ENCODE measurements at places on chromosomes 4 and X.

DNA sequence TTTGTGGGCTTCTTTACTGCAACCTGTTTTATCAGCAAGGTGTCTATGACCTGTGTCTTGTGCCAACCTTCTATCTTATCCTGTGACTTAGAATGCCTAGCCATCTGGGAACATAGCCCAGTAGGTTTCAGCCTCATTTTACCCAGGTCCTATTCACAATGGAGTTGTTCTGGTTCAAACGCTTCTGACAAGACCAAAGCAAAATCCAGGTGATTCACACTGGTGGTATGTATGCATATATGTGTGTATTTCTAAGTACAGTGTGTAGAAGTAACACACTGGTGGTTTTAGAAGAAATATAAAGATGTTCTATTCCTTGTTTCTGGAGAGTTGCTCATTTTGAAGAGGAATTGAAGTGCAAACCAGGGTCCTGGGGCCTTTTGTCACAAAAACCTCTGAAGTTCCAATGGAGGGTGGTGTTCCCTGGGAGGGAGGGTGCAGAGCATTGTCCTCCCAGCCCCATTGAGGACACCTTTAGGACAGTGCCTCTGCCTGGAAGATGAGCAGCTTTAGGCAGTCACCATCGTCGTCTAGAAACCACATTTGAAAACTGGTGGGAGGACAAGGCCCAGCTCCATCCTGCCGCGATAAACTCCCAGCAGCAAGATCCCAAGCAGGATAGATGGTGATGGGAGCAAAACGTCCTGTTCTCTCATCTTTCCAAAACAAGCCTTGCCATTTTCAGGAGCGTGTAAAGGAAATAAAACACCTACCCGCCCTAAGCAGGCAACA is 191.4 kb downstream of the TSPAN5 start:
- no peaks in the 10 kb centered on the region for H3K27me3 ChIP-seq
- DNase-seq, result no peak
- no peak overlapping the region for H3K27ac ChIP-seq
- peaks cover 15% of the 10 kb centered on the region for H3K4me1 ChIP-seq

- H3K4me1 ChIP-seq, result no peaks in the 10 kb centered on the region
- H3K36me3 ChIP-seq, result no peaks in the 10 kb centered on the region
- H3K27ac ChIP-seq, result no peak overlapping the region
- no peaks in the 10 kb centered on the region for H3K27me3 ChIP-seq
- DNase-seq, result no peak
Measured at GRCh38 chrX:69010339-69010738, 154.9 kb downstream of the PJA1 start.

GRCh38 chrX:6748595-6748994 is 213.7 kb upstream of the VCX3A start:
- H3K27me3 ChIP-seq, result no peaks in the 10 kb centered on the region
- no peak for DNase-seq
- H3K4me1 ChIP-seq, result peaks cover 4% of the 10 kb centered on the region
- no peak overlapping the region for H3K4me3 ChIP-seq
- H3K27ac ChIP-seq, result no peak overlapping the region
- H3K36me3 ChIP-seq, result no peaks in the 10 kb centered on the region

GRCh38 chr4:82866706-82867385 is 24.1 kb downstream of the SEC31A start:
- no peaks in the 10 kb centered on the region for H3K27me3 ChIP-seq
- H3K4me3 ChIP-seq, result no peak overlapping the region
- H3K36me3 ChIP-seq, result peaks cover 19% of the 10 kb centered on the region
- H3K4me1 ChIP-seq, result no peaks in the 10 kb centered on the region
- H3K27ac ChIP-seq, result no peak overlapping the region
- DNase-seq, result no peak

DNA sequence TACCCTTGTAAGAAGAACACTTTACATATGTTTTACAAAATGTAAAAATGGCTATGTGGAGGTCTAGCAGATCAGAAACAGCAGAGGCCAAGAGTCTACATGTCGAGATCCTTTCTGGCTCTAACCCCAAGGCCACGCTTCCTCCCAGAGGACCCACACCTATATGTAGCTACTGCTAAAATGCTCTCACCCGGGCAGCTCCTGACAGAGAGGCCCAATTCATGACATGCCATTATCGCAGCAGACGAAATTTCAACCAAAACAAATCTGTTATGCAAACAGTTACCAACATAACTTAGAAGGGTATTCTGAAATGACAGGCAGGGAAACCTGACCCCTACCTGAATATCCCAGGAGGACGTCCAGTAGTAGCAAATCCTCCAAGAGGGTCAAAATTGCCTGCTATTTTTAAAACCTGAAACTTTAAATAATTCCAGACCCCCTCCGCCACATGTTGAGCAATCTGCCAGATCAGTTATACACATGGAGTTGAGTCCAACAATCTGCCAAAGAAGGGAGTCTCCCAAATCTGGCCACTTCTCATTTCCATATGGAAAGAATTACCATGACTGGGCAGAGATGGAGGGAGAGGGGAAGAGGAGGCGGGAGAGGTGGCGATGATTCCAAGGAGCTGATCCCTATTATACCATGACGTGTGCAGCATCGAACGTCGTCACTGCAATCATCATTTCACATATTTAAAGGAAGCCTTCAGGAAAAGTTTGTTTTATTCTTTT is 192.9 kb upstream of the TBL1X start:
- H3K4me1 ChIP-seq, result no peaks in the 10 kb centered on the region
- no peaks in the 10 kb centered on the region for H3K27me3 ChIP-seq
- H3K27ac ChIP-seq, result peak overlapping the region; percentile 68

DNA sequence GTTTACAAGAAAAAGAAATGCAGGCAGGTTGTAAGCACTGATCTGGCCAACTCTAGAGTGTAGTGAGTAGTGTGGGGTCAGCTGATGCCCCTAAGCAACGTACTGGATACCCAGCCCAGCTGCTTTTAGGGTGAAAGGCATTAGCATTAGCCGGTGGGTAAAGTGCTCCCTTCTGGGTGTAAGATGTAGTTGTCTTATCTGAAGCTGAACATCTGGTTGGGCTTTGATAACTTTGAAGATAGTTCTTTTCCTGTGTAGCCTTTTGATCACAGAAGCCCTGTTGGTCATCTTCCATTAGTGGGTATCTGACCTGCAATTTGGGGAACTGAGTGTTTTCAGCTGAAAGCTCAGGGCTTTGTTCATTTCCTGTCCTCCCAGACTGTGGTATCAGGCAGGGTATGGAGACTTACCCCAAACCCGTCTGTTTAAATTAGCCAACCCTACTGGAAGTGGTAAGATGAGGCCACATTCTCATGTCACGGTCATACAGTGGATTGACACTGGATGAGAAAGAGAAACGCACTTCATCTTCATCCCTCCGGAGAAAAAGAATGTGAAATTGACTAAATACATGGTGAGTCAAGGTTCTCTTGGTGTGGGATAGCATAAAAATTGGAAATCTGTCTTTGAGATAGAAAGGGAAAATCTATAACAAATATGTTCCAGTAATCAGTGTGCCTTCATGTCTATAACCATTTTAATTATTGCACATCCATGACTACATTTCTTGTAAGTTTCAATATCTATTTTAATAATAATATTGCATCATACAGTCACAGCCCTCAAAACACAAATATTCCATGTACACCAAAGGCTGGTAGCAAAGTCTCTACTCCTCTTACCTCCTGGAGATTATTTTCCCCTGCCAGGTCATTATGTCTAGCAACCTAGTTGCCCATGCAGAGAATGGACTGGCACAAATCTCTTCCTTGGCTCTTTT is 8.7 kb downstream of the RHOH start:
- H3K36me3 ChIP-seq, result peaks cover 35% of the 10 kb centered on the region
- peak overlapping the region; percentile 95 for H3K27ac ChIP-seq
- peak; percentile 48 for DNase-seq
- H3K4me1 ChIP-seq, result peaks cover 78% of the 10 kb centered on the region

GRCh38 chrX:39910651-39911050 is 187.1 kb downstream of the BCOR start:
- no peaks in the 10 kb centered on the region for H3K36me3 ChIP-seq
- H3K27me3 ChIP-seq, result no peaks in the 10 kb centered on the region
- no peak overlapping the region for H3K4me3 ChIP-seq
- no peak for DNase-seq

DNA sequence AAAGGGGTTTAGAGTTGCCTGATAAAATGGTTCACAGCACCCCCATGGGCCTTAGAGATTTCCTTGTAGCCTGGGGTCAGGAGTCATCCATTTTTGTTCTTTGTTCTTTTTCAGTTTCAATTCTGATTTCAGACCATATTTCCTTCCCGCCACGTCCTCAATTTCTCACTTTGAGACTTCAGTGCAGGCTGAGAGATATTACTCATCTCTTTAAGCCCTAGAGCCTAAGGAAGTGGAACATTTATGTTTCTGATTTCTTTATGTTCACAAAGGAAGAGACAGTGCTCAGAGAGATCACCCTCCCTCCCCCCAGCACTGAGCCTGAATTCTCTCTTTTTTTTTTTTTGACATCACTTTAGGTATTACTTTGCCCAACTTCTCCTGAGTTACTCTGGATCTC is 56.3 kb downstream of the MSN start:
- peak overlapping the region; percentile 86 for H3K27ac ChIP-seq
- H3K4me1 ChIP-seq, result peaks cover 64% of the 10 kb centered on the region
- H3K36me3 ChIP-seq, result peaks cover 32% of the 10 kb centered on the region
- no peaks in the 10 kb centered on the region for H3K27me3 ChIP-seq

DNA sequence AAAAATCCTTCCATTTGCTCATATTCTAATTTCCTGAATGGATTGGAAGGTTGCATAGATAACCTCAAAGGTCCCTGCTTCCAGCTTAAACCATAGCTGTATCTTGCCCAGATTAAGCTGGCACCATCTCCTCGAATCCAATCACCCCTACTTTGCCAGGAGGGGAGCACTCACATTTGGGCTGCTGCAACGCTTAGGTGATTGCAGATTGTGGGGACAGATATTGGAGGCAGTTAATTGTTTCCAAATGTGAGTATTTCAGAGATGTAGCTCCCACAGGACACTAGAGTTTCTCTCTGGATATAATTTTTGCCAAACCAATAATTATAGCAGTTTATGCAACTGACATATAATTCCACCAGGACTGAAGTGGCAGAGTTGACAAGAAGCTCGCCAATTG is 53.5 kb upstream of the ACSL1 start:
- H3K4me3 ChIP-seq, result no peak overlapping the region
- H3K27ac ChIP-seq, result no peak overlapping the region
- H3K4me1 ChIP-seq, result no peaks in the 10 kb centered on the region
- DNase-seq, result no peak
- no peaks in the 10 kb centered on the region for H3K36me3 ChIP-seq

DNA sequence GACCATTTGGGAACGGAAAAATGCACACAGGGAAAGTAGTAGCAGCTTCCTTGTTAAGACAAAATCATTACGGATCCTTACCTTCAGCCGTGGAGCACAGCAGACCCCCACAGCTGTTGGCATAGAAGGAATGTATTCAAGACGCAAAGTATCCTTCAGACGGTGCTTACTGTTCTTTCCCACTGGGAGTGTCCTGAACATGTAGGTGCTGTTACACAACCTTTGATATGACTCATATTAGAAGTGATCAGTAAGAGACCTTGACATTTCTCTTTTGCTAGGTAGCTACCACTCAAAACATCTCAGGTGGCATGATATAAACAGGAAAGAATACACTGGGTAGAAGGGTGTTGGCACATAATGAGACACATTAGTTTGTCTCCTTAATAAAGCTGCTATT is 154.0 kb upstream of the FMR1 start:
- no peak overlapping the region for H3K4me3 ChIP-seq
- H3K27ac ChIP-seq, result no peak overlapping the region

DNA sequence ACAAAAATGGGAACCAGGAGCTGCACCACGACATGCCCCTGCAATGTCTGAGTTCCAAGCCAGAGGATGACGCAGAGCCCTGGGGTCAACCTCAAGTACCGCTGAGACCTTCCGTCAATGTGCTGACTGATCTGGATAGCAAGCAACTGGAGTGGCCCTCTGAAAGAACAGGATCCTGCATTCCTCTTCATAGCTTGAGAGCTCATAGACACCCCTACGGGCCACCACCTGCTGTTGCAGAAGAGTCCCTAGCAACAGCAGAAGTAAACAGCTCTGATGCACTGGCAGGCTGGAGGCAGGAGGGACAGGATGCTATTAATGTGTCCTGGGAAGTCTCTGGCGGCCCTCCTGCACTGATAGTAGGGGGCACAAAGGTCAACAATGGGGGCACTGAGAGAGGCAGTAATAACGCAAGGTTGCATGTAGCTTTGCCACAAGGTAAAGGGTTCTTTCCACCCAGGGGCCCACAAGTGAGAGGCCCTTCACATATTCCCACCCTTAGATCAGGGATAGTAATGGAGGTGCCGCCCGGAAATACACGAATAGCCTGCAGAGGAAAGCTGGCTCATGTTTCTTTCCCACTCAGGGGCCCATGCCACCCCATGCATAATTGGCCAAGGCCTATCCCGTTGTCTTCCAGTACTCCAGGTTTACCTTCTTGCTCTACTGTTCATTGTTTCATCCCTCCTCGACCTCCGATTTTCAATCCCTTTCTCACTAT is 1.3 kb downstream of the PRR32 start:
- H3K27ac ChIP-seq, result no peak overlapping the region
- no peaks in the 10 kb centered on the region for H3K4me1 ChIP-seq
- no peaks in the 10 kb centered on the region for H3K36me3 ChIP-seq
- H3K4me3 ChIP-seq, result no peak overlapping the region
- no peaks in the 10 kb centered on the region for H3K27me3 ChIP-seq

DNA sequence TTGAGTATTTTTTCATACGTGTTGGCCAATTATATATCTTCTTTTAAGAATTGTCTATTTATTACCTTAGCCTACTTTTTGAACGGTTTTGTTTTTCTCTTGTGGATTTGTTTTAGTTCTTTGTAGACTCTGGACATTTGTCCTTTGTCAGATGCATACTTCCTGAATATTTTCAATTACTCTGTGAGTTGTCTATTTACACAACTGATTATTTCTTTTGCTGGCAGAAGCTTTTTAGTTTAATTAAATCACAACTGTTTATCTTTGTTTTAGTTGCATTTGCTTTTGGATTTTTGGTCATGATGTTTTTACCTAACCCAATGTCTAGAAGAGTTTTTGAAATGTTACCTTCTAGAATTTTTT is 19.6 kb downstream of the UGT2B7 start:
- H3K27ac ChIP-seq, result no peak overlapping the region
- H3K27me3 ChIP-seq, result no peaks in the 10 kb centered on the region
- no peaks in the 10 kb centered on the region for H3K36me3 ChIP-seq
- H3K4me1 ChIP-seq, result no peaks in the 10 kb centered on the region

DNA sequence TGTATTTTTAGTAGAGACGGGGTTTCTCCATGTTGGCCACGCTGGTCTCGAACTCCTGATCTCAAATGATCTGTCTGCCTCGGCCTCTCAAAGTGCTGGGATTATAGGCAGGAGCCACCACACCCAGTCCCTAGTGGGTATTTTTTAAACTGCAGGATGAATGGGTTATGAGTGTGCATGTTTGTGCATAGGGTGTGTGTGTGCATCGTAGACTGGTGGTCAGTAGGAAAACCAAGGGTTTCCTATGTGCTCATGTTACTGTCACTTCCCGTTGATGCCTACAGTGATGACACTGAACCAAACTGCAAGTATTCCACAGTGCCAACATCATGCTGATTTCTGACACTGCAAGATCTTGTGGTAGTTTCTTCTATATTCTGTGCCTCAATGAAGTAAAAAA is 41.1 kb downstream of the DDIT4L start:
- peaks cover 4% of the 10 kb centered on the region for H3K27me3 ChIP-seq
- DNase-seq, result no peak
- H3K4me3 ChIP-seq, result no peak overlapping the region

GRCh38 chr4:113294908-113295307 is 245.5 kb downstream of the ANK2 start:
- no peak overlapping the region for H3K27ac ChIP-seq
- H3K4me3 ChIP-seq, result no peak overlapping the region
- no peaks in the 10 kb centered on the region for H3K27me3 ChIP-seq
- DNase-seq, result no peak
- H3K4me1 ChIP-seq, result no peaks in the 10 kb centered on the region

All from naive B cell (primary cell).